Stimulated activated CD4-positive, alpha-beta T cell treated with anti-CD3 and anti-CD28 coated beads, Interleukin-4, amount 100 ng/mL, for 4 hours (primary cell): ENCODE measurements at places on chromosomes 2 and 18.

DNA sequence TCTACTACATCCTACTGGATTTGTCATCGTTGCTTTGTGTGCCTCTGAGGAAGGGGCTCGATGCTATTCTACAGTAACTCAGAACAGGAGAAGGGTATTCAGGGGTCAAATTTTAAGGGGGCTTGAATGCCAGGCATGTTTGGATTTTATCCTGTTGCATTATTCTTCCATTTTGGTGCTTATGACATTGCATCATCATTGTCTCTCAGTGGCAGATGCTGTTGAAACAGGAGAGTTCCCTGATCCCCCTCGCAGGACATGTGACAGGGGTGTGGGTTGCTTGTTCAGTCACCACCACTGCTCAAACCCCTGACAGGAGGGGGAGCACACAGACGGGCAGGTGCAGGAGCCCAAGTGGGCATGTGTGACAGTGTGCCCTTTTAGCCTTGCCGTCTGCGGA lies 156.7 kb downstream of the SLC4A3 start:
- no peak for DNase-seq

DNA sequence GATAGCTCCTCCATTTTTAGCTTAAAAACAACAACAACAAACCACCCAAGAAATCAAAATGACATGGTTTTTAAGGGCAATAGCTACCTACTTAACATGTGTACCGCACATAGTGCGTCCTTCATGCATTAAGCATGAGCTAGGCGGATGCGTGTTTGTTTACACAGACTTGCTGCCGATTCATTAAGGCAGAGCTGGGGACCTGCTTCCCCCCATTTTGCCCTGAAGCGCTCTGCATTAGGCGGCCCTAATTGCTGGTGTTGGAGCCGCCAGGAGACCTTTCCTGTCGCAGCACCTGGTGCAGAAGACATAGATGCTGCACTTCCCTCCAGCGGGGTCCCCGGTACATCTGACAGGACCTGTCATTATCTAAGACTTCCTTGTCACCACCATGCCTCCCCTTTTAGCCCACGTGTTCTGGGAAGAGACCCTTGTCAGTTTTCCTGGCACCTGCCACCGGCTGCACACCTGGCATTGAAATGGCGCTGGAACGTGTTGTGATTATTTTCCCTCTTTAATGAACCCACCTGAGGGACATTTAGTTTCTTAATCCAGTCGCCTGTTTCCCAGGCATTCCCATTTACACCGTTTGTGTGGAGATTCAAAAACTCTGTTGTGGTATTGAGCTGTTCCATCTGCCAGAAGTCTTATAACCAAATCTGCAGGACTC lies 261.1 kb upstream of the RAB12 start:
- DNase-seq = no peak

GRCh38 chr18:30328839-30329238 lies 713.7 kb downstream of the DSC3 start:
- DNase-seq = no peak

DNA sequence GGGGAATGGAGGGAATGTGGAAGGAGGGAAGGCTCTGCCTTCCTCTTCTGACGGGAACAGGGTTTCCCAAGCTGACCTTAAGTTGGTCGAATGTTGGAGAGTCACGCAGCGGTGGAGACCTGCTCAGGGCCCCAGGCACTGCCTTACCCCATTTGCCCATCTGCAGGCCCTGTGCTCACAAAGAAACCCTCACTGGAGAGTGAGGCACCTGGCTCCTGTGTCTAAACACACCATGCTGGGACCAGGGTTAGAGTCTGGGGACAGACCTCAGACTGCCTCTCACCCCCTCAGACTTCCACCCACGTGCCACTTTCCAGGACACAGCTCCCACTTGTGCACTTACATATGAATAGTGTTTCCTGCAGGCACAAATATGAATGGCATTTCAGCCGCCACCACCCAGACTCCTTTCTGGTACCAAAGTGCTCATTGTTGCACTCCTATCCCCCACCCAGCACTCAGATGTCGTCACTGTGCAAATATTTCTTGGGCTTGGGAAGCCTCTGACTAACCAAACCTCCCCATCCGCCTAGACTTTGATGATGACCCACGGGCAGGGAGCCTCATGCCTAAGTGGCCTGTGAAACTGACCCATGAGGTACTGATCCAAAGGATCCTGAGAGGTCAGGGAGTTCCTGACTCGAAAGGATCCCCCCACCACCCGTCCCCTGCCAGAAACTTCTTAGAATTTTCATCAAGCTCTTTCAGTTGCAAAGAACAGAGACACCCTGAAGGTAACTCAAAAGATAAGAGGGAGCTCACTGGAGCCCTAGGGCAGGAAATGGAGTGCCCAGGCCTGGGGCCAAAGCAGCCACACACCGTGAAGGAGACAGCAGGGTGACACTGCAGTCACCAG lies 78.3 kb downstream of the STPG4 start:
- no peak for DNase-seq

GRCh38 chr2:65357095-65357958 lies 75.1 kb downstream of the SPRED2 start:
- no peak for DNase-seq

- DNase-seq = no peak
These were observed 32.2 kb downstream of the GPR39 start for GRCh38 chr2:132448771-132449170.

GRCh38 chr2:145114726-145115125 lies 594.8 kb upstream of the ZEB2 start:
- DNase-seq = no peak

DNA sequence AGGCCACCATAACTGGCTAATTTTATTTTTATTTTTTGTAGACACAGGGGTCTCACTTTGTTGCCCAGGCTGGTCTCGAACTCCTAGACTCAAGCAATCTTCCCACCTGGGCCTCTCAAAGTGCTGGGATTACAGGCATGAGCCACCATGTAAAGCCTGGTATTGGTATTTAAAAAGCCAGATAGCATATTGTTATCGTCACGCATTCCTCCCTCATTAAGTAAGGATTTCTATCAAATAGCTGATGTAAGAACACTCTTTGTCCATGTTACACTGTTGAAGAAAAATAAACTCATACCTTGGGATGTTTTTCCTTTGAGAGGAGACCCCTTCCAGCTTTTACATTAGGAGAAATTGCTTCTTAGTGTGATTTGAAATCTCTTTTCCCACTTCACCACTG lies 39.2 kb upstream of the DARS1 start:
- no peak for DNase-seq

- DNase-seq = no peak
These were observed 19.5 kb downstream of the GPR45 start for GRCh38 chr2:105261061-105261460.

DNA sequence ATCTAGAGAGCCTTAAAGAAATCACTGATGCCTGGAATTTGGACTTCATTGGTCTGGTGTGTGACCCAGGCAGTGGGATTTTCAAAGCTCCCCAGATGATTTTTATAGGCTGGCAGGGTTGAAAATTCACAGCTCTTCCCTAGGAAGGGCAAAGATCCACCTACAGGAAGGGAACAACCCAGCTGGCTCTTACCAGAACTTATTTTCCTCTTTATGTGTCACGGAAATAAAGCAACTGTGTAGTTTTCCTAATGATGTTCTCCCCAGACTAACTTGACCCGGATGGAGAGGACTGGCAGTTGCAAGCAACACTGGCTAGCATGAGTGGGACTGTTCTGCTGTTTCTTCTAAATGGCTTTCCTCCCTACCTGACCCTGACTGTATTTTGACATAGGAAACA lies 235.6 kb downstream of the ALPK2 start:
- DNase-seq = no peak

DNA sequence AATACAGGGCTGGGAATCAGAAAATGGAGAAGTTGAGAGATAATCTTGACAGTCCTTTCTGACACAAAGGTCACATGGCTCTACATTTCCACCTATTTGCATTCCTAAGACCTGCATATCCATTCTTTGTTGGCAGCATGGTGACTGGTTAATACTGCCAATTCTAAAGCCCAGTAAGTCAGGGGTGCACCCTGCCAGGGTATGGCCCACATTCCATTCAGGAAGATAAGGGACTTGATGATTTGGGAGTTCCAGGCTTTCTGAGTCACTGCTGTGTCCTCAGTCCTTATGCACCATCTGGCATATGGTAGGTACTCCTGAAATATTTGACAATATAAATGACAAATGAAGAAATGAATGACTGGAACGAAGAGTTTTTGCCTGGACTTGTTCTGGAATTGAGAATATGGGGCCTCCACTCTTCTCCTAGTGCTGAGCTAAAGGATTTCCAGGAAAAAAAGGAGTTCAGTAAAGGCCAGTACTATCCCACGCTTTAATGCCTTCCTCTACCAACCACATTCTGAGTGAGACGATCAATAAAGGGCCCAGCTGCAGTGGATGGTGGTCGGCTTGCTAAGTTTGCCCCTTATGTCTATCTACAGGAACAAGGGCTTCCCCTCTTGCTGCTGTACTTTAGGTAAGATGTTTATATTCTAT lies 31.7 kb upstream of the EIF2AK3 start:
- no peak for DNase-seq

DNA sequence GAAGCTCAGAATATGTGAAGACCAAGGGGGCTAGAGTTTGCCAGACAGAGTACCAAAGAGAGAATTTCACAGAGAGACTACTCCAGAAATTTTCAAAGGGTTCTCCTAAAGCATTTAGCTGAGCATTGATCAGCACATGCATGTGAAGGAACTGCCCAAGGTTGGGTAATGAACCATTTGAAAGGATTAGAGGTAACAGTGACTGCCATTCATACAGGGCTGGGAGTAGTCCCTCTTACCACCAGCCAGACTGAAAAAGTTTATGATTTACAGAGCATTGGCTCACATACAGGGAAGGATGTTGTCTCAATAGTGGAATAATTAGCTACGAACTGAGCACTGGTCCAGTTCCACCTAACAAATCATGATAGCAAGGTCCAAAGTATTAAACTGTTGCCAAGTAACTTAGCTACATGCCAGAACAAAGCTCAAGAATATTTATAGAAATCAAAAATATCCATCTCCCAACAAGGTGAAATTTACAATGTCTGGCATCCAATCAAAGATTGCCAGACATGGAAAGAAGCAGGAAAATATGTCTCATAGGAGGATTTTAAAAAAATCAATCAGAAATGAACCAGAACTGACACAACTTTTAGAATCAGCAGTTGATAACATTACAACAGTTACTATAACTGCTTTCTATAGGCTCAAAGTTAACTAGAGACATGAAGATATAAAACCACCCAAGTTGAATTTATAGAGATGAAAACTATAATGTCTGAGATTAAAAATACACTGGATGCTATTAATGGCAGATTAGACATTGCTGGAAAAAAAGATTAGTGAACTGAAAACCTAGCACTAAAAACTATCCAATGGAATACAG lies 25.7 kb upstream of the RNF103 start:
- DNase-seq = no peak

GRCh38 chr18:56067969-56068671 lies 480.1 kb upstream of the TCF4 start:
- no peak for DNase-seq
